ENCODE measurements at places on chromosomes 12 and 14.

- no peak for DNase-seq
Measured at GRCh38 chr14:21023817-21024584, 860 bp downstream of the NDRG2 start.

GRCh38 chr14:24259282-24260025, 3.5 kb downstream of the TGM1 start:
- peak; percentile 55 for DNase-seq

DNA sequence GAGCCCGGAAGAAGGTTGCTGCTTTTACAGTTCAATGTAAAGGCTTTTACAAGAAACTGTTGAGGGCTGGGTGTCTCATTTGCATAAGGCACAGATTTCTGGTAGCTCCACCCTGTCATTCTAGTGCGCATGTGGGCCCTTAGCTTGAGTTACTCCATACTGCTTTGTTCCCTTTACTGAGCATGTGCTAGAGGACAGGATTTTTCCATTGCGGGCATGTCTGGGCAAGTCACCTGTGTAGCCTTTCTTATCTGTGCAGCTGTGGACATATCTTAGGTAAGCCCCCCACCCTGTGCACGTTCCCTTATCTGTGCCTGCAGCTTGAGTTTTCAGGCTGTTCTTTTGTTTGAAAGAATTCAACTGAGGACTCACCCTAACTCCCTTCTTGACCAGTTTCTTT, 56.2 kb upstream of the ARHGAP5 start:
- no peak for DNase-seq

DNA sequence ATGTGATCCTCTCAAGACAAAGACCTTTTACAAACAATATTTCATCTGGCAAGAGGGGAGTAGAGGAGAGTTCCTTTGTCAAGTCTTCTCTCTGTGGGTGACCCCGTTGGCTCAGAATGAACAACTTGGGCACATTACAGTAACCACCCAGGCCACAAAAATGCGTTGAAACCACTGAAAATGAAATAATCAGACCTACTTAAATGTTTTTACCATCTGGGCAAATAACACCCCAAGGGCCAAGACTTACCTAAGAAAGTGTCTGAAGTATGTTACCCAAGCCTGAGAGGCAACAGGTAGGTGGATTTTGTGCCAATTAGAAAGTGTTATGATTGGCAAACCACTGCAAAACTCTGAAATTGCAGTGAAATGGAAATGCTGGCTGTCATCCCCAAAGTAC, 1.3 kb downstream of the TC2N start:
- DNase-seq, result no peak

GRCh38 chr14:102620413-102620812, 28.0 kb downstream of the RCOR1 start:
- DNase-seq, result peak; percentile 30

DNA sequence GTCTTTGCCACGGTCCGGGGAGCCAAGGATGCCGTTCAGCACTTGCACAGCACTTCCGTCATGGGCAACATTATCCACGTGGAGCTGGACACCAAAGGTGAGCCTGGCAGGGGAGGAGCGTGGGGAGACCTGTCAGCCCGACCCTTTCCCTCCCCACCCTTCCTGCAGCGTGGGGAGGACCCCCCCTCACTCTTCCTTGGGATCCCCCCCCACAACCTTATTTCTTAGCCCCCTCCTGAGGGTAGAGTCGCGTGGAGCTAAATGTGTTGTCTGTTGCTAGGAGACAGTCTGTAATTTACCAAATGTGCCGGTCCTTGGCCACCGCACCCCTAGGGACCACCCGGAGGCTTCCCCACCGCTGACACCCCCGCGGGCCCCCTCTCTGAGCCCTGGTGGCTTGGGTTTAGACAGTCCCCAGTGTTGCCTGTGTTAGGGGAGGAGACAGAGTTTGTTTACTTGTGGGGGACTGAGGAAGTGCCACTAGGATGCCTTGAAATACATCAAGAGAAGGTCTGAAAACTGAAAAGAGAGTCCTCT, 2.3 kb downstream of the SETD1B start:
- no peak for DNase-seq
